ENCODE measurements at places on chromosomes 11 and 22.

DNA sequence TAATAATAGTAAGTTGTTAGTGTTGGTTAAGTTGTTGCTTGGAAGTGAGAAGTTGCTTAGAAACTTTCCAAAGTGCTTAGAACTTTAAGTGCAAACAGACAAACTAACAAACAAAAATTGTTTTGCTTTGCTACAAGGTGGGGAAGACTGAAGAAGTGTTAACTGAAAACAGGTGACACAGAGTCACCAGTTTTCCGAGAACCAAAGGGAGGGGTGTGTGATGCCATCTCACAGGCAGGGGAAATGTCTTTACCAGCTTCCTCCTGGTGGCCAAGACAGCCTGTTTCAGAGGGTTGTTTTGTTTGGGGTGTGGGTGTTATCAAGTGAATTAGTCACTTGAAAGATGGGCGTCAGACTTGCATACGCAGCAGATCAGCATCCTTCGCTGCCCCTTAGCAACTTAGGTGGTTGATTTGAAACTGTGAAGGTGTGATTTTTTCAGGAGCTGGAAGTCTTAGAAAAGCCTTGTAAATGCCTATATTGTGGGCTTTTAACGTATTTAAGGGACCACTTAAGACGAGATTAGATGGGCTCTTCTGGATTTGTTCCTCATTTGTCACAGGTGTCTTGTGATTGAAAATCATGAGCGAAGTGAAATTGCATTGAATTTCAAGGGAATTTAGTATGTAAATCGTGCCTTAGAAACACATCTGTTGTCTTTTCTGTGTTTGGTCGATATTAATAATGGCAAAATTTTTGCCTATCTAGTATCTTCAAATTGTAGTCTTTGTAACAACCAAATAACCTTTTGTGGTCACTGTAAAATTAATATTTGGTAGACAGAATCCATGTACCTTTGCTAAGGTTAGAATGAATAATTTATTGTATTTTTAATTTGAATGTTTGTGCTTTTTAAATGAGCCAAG, 2.7 kb downstream of the NEAT1 start:
- DNase-seq, result no peak

- no peak for DNase-seq
Measured at GRCh38 chr11:115958089-115959000, 454.1 kb upstream of the CADM1 start.

DNA sequence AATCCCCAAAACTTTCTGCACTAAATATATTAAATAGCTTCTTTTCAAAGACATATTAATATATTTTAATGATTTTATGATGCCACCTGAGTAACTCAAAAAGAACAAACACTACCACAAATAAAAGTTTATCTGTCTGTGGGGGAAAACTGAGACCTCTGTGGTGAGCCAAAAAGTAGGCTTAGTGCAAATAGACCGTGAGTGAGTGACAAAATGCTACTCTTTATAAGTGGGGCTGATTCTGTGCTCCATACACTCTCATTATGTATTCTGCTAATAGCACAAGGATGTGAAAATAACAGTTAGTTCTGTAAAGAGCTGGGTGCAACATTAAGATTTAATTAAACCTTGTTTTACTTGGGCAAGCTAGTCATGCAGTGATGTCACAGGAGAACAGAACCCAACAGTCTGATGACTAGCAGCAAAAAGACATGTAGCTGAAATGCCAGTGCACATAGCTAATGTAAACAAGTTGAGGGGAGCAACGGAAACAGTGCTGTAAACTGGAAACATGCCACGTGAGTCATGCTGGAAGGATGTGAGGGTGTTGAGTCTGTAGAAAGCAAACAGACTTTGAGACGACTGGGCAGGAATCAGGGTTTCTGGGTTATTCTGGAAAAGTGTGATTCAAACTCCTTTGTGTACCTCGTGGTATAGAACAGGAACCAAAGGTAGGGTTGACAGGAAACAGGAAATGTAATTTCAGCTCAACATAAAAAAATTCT, 1130.4 kb downstream of the LRRC4C start:
- DNase-seq, result no peak

GRCh38 chr11:59254286-59254685, 41.6 kb upstream of the MPEG1 start:
- DNase-seq, result no peak

DNA sequence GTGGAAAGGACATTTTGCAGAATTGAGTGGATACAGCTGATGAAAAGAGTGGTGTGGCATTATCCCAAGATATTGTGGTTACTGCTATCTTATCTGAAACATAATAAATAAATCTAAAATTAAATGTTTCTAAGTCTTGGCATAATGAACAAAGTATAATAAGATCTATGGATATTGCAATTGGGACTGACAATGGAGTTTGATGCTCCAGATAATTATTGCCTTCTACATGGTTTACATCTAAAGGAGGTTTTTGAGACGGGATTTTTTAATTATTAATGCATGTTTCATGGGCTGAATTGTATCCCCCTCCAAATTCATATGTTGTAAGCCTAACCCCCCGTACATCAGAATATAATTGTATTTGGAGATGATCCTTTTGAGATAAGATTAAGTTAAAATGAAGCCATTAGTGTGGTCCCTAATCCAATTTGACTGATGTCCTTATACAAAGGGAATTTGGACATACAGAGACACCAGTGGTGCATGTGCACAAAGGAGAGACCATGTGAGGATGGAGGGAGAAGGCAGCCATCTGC, 198.5 kb downstream of the MSANTD4 start:
- no peak for DNase-seq

- DNase-seq, result peak; percentile 83
Measured at GRCh38 chr22:28772633-28773460, at the start of gene CCDC117. Gene CCDC117 (plus strand): TSS chr22:28772695. CDS start chr22:28772850, 155 bp downstream.

DNA sequence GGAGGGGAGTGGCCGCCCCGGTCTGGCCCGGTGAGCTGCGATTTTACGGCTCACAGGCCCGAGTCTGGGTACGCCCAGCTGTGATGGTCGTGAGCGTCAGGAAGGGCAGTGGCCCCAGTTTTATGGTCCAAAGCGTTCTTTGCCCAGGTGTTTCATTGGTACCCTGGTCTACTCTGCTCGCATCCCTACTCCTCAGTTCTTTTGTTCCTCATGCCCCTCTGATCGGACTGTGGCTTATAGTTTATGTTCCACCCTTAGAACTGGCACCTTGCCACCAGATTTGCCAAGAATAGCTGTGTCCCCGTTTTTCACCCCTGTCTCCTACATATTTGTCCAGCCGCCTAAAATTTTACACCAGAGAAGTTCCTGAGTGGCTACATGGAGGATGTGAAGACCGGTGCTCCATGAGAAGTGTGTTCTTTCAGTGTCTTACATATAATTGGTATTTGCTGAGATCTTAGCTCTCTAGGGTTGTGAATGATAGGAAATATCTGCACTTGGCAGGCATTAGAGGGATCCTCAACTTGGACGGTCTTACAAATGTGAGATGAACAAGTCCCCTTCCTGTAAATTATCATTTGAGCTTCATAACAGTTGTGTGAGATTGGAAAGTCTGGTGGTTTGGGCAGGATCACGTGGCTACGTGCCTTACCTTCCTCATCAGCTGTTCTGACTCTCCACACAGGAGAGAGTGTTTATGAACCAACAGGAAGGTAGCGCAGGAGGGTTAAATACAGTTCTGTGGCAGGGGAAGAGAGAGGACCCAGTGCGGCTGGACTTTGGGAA, 1.1 kb downstream of the PANX1 start:
- no peak for DNase-seq

DNA sequence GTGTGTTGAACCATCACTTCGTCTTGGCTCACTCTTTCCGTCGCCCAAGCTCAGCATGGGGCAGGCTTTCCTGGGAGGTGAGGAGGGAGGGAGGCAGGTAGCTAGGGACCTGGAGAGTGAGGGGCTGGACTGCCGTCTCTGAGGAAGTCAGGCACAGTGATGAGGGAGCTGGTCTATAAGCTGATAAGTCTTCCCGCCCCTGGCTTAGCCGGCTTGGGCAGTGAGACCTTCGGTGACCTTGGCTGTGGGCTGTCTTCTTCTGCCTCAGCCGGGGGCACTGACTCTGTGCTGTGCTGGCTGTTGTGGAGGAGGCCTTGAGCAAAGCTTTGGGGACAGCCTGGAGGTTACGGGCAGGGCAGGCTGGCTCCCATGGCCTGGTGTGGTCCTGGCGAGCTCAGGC, 18.7 kb downstream of the GNAZ start:
- no peak for DNase-seq

DNA sequence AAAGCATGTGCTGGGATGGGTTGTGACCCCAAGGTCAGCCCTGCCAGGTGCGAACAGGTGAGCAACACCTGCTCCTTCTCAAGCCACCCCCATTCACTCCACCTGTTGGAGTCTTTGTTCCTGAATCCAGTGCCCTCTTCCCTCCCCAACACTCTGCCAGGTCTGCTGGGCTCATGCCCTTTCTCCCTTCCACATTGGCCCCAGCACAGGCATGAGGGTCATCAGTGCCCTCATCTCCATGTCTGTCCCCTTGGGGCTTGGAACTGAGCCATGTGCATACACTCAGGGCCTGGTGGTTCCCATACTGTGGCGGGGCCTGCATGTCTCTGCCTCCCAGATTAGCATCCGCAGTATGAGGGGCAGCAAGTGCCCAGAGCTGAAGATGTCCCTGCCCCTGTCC, 19.1 kb downstream of the RFPL2 start:
- DNase-seq, result no peak

GRCh38 chr11:66022401-66023185, 3.7 kb downstream of the CATSPER1 start:
- DNase-seq, result peak; percentile 62

DNA sequence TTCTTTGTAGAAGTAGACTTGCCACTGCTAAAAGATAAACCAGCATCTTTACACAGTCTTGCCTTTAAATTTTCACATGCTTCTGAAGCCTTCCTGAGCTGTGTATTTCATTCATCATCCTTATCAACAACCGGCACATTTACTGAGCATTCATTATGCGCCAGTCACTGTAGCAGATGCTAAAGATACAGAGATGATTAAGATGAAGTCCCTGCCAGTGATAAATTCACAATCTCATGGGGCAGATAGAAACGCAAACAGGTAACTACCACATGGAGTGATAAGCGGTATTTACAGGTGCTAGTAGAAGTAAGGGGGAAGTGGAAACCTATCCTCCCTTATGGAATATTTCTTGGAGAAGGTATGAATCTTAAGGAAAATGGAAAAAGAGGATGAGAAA, 67.2 kb downstream of the PRCP start:
- DNase-seq, result no peak

DNA sequence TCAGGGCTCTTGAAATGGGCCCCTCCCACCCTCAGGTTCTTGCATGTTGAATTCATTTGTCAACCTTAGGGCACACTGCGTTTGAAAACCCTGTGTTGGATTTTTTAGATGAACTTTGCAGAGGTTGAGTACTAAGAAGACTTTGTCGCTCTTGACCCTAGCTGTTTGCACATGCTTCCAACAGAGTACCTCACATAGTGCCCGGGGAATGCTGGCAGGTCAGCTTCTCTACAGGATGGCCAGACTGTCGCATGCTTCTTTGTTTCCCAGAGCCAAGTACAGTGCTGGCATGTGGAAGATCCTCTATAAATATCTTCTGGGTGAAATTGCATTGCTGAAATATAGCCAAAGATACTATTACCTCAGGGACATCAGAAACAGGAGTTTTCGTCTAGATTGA, 59.9 kb downstream of the FAT3 start:
- DNase-seq, result no peak

DNA sequence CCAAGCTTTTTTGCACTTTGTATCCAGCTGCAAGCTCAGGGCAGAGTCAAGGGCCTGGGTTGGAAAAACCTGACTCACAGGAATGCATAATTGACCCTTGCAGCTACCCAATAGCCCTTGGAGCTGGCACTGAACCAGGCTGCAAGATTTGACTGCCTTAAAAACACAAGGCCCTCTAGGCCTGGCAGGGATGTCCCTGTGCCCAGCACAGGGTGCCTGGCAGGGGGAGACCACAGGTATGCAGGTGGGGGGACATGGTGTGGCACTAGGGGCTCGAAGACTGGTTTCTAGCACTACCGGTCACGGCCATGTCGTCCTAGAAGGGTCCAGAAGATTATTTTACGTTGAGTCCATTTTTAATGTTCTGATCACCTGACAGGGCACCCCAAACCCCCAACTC, 30.2 kb downstream of the SBF1 start:
- DNase-seq, result no peak

GRCh38 chr11:96694338-96694737, 304.5 kb downstream of the JRKL start:
- no peak for DNase-seq

GRCh38 chr22:38110863-38111852, 674 bp upstream of the BAIAP2L2 start:
- no peak for DNase-seq

DNA sequence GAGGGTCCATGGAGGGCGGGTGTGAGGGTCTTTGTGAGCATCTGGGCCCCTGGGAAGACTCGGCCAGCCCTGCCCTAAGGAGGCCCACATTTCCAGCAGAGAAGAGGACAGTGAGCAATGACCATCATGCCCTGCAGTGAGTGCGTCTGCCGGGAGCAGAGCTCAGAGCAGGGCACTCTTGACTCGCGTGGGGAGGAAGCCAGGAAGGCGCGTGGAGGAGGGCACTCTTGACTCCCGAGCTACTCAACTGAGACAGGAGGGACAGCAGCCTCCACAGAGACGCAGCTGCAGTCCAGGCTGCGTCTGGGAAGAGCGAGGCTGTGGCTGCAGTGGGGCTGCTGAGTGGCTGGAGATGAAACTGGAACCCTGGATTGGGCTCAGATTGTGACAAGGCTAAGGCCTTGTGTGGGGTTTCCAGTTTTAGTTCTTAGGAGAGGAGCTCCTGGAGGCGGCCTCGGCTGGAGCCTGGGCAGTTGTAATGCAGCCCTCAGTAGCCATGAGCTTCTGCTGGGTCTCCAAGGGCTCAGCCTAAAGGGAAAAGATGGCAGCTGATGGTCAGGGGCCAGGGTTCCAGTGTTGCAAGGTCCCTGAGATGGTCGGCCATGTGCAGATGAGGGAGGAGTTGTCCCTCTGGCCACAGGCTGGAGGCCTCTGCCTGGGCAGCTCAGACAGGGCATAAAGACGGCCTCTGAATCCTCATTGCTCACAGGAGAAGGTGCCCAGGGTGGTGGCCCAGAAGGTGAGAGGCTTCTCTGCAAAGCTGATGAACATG, 264.7 kb upstream of the B3GAT1 start:
- DNase-seq, result no peak

DNA sequence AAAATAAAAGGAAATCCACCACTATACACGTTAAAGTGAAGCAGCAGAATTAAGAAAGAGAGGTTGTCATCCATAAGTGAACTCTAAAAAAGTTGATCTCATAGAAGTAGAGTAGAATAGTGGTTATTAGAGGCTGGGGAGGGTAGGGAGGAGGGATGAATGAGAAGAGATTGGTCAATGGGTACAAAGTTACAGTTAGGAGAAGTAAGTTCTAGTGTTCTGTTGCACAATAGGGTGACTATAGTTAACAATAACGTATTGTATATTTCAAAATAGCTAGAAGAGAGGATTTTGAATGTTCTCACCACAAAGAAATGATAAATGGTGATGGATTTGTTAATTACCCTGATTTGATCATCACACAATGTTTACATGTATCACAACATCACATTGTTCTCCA, 72.0 kb downstream of the CD82 start:
- no peak for DNase-seq

- DNase-seq, result no peak
Measured at GRCh38 chr11:70456921-70457532, 58.7 kb downstream of the CTTN start.

GRCh38 chr11:17161515-17161914, 46.3 kb downstream of the PIK3C2A start:
- DNase-seq, result no peak

Data from NCI-H1048 (cell line).